ENCODE measurements at places on chromosomes 16 and 17.
A peak's percentile ranks its signal among the peaks of the same experiment; 100 is the strongest.

- no peak for DNase-seq
Observed at GRCh38 chr17:17036524-17036998, 5.7 kb upstream of the MPRIP start.

DNA sequence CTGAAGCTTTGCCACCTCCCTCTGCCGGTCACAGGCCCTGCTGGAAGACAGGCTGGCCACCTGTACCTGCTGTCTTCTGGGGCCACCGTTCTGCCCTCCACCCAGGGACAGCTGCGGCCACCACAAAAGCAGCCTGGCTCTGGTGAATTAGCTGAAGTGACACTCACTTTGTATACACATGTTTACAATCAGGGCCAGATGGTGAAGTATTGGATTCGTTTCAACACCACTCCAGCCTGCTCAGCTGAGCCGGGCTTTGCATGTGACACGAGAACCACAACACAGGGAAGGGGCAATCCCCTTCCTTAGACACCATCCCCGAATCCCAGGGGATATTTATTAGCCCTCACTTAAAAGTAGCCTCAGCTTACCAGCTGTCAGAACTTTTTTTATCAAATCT is 191.5 kb upstream of the RPL38 start:
- DNase-seq: no peak

DNA sequence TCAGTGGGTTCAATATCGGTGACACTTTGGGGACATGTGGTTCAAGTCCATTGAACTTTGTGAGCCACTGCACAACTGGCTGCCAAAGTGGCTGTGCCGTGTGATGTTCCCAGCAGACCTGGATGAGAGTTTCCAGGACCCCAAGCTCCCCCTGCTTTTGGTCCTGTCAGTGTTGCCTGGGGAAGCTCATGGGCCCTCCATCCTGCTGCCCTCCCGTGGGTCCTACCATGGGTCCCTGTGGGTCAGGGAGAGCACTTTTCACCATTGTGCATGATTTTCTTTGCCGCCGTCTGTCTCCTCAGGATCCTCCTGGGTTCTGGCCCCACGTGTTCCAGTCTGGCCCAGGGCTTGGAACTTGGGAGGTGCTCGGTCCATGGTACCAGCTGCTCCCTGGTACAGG is 38.1 kb downstream of the LGALS9 start:
- no peak for DNase-seq

DNA sequence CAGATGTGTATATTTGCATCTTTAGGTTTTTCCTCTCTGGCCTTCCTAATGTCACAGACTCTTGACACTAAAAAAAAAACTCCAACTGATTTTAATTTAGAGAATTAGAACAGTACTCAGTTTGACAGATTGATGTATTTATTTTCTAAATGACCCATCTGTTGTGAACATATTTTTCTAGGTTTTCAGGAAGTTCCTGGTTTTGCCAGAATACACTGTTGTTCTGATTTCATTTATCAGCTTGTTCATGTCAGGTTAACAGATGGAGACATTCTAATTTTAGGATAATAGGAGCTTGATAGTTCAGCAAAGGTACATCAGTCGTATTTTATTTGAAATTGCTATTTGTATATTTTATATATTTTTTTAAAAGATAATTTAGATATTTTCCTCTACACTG is 133.4 kb downstream of the TANC2 start:
- no peak for DNase-seq

GRCh38 chr16:280552-280951 is at the start of gene ARHGDIG:
ARHGDIG (plus strand) TSS chr16:280591; CDS start chr16:280681, 90 bp downstream.
- no peak for DNase-seq

DNA sequence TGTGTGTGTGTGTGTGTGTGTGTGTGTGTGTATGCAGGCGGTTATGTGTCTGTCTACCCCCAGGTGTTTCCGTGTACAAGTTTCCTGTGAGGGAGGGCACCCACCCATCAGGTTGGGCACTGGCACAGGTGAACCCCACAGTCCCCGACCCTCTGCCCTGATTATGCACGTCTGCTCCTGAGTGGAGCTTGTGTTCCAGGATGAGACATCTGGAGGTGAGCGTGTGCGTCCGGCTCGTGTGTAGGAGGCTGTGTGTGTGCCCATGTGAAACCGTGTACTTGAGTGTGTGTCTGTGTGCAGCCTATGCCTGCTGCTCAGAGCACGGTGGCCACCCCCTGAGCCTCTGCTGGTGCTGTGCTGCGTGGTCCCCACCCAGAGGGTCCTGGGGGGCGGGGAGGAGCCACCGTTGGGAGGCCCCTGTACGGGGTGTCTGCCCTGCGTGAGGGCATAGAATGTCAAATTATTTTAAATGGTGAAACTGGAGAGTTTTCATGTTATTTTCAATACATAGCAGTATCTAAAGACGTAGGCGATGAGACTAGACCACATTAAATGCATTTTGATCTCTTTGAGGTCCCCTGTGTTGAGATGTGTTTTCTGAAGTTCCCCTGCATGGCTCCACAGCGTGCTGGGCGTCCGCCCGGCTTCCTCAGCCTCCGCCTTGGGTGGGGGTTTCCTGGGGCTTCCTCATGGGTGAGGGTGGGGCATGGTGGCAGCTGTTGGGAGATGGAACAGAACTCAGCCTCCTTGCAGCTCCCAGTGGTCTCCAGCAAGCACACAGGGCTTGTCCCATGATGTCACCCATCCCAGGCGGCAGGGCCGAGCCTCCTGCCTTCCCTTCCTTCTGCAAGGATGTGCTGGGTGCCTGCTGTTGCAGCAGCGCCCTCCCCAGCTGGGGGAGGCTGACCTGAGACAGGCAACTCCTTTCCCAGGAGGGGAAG is 43.4 kb downstream of the KCNJ12 start:
- peak; percentile 32 for DNase-seq

DNA sequence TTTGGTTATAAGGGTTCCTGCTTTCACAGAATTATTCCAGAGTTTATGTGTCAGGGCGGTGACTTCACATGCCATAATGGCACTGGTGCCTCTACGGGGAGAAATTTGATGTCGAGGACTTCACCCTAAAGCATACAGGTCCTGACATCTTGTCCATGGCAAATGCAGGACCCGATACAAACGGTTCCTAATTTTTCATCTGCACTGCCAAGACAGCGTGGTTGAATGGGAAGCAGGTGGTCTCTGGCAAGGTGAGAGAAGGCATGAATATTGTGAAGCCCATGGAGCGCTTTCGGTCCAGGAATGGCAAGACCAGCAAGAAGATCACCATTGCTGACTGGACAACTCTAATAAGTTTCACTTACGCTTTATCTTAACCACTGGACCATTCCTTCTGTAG is 39.6 kb upstream of the CDRT4 start:
- DNase-seq: no peak

GRCh38 chr16:86107215-86107825 is 208.4 kb downstream of the IRF8 start:
- DNase-seq: no peak

DNA sequence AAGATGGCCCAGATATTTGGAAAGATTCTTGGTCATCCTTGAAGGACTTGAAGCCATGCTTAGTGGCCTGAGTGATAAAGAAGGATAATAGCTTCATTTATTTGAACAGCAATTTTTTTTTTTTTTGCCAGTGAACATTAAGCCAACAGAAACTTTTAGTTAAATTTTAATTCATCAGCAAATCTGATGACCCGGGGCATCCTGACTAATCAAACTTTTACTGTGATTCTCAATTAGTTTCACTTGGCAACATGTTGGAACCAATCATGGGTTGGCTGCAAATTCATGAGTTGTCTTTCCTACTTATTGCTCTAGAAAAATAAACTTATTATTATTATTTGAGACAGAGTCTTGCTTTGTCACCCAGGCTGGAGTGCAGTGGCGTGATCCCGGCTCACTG is 74.4 kb downstream of the SHISA9 start:
- no peak for DNase-seq

- DNase-seq: no peak
Observed at GRCh38 chr17:74565126-74565525, 2.2 kb downstream of the CD300H start.

DNA sequence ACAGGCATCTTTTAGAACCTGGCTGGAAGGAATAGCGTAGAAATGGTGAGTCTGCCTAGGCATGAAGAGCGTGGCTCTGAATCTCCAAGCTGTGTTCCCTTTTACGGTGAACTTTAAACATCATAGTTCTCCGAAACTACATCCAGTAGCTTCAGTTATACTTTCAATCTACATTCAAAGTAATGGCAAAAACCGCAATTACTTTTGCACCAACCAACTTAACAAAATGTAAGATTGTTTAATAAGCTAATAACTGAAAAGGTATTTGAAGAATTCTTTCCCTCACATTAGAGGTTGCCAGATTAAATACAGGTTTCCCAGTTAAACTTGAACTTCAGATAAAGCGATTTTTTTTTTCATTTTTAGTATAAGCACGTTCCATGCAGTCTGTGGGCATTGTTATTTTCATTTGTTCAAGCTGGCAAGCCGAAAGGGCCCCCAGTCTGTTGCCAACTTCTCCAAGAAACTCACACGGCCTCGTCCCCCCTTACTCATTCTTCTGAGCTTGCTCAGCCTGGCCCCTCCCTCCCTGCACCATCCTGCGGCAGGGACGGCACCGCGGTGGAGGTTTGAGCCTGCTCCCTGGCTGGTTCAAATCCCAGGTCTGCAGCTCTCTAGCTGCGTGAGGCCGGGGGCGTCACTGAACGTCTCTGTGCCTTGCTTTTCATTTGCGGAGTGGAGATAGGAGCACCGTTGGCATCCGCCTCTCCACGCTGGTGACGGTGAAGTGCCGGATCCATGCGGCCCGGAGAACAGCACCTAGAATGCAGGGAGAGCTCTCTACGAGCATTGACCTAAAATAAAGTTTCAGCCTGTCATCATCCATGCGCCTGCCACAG is 3.5 kb upstream of the MTHFSD start:
- no peak for DNase-seq

DNA sequence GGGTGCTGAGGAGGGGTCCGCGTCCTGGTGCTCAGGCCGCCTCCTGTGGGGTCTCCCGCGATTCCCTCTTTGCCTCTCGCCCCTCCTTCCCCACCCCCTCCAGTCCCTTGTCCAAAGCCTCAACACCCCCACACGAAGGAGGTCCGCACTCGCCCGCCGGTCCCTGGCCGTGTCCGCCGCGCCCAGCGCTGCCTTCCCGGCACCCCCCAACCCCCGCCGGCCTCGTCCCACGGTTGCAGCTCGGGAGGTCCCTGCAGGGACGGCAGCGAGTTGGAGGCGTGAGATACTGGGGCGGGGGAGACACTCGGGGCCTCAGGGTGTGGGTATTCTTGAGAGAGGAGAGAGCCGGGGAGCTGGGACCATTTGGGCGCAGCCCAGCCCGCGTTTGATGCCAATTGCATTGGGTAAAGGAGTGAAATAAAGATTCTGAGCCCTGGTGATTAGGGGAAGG is 468 bp downstream of the FLYWCH2 start:
- peak; percentile 18 for DNase-seq

DNA sequence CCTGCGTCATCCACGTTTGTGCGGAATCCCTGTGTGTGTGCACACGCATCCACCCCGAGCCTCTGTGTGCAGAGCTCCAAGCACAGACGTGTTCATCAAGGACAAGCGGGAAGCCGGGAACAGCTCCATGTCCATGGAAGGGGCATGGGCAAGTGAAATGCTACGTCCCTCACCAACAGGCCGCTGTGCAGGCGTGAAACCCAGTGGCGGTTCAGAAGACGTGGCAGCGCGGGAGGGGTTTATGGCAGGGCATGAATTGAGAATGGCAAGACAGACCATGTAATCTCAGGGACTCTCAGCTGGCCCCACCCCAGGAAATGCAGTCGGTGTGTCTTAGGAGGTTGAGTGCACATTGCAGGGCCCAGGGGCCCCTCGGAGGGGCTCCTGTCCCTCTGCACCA is 52.7 kb downstream of the TBC1D16 start:
- no peak for DNase-seq

- DNase-seq: no peak
Observed at GRCh38 chr16:84331998-84332780, 36.1 kb upstream of the ATP2C2 start.

DNA sequence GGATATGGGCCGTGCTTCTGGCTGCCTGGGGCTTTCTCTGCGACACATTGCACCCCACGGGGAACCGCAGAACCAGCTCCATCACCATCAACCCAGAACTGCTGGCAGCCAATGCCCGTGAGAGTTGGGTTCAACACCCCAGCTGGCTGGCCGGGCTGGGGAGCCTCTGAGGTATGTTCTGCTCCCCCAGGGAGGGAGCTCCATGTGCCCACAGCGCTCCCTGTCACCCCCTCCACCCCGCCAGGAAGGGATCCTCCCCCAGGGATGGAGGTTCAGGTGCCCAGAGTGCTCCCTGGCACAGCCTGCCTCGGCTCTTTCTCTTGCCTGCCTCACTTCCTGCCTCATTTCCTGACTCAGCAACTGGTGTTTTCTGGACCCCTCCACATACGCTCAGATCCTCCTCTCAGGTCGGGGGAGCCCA is 24.2 kb upstream of the MPRIP start:
- no peak for DNase-seq
